ENCODE measurements at places on chromosomes 1 and 21.
A peak's percentile ranks its signal among the peaks of the same experiment; 100 is the strongest.

GRCh38 chr1:226728448-226728847 lies 10.6 kb downstream of the ITPKB start:
- DNase-seq, result no peak

GRCh38 chr1:156502391-156502893 lies 1.9 kb upstream of the MEF2D start:
- no peak for DNase-seq

DNA sequence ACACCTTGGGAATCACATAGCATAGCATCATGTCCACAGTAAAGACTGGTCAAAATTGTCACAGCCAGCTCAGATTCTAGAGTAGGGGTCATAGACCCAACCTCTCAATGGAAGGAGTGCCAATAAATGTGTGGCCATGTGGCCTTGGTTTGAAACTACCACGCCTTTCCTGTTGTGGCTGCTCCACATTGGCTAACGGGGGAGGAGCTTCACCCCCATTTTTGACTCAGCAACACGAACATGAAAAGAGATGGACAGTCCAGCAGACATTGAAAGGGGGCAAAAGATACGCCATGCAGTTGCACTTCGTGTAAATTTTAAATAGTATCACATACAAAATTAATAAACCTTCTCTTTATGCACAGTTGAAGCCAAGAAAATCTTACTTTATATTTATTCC lies 78.4 kb upstream of the HIVEP3 start:
- no peak for DNase-seq

DNA sequence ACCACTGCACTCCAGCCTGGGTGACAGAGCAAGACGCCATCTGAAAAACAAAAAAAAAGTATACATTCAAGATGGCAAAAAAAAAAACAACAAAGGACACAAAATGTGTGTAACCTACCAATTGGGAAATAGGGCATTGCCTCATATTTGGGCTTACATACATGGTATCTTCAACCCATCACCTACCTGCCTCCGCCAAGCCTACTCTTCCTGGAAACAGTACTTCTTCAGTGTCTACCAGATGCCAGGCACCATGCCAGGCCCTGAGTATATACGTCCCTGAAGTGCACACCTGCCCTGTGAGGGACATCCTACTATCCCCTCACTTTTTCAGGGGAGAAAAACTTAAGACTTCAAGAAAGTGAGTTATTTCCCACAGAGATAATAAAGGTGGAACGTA lies 160.2 kb downstream of the TOMM20 start:
- DNase-seq, result no peak

DNA sequence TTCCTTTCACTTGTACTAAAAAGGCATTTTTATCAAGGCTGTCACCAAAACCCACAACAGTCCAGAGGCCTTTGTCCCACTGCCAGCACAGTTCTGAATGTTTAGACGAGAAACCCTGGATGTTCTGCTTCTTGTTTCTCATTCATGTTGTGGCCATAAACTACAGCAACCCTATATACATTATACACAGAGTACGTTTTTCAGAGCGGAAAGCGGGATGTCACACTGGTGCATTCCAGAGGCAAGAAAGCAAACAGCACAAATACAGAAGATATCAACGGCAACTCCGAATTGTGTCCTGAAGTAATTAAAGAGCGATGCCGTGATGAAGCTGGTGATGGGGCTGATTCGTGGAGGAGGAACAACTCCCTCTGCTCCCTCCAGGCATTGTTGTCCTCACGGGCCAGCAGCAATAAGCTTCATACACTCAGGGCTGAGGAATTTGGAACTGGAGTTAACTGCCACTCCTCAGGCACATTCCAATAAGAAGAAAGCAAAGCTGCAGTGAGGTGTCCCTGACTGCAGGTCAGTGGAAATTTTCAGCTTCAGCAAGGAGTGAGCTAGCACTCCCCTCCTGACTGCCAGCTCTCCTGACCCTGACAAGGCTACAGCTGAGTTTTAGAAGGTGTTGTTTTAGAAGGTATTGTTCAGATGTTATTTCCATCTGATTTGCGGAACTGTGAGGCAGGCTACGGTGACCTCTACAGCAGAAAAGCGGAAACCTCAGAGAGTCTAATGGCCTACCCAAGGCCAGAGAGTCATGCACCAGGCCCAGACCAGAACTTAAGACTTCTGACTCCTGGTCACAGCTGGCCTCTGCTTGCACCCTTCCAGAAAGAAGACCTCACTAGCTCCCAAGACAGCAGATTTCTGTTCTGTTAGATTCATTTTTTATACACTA lies 149.0 kb downstream of the TGFBR3 start:
- no peak for DNase-seq

DNA sequence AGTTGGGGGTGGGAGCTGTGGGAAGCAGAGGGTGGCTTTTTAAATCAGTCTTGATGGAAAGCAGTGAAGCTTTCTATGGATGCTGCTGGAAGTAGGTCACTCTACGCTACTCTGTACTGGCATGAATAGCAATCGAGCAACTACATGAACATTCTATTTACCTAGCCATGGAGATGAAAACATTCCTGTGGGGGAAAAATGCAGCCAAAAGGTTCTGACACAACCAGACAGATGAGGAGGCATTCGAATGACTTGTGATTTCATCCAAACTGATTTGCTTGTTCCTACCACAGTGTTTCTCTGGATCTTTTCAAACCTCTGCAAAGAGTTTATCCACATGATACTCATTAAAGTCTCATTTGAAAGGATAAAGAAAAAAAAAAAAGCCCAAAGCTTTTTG lies 95.0 kb downstream of the ASTN1 start:
- DNase-seq, result no peak

GRCh38 chr21:26162081-26162480 lies 8.5 kb downstream of the APP start:
- no peak for DNase-seq

DNA sequence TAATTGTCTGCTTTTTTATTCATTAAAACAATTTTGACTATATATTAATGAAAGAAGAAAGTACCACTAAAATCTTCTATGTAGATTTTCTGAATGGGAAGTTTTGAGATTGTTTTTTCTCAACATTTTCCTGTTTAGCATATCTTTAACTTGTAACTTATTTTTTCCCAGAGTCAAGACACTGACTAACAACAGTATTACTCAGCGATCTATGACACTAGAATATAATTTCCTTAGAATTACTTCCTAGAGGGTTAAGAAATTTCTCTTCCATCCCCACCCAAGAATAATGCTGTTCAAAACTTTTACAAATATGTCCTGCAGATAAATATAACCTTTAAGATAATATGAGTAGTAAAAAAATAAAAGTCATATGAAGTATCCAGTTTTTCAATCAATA lies 218.2 kb upstream of the NR5A2 start:
- DNase-seq, result no peak

DNA sequence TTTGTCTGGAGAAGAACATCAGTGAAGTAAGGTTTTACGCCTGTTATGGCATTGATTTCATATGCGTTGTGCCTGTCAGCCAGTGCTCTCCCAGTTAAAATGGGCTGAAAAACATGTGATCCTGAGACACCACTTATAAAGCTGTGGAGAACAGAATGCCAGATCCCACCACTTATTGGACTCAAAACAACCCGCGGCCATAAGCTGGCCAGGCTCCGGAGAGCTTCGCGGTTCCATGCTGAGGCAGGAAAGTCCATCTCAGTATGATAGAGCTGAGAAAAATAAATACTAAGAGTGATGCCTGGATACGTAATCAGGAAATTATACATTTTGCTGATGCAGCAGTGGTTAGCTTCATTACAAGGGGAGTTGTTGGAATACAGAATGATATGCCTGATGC lies 5.1 kb downstream of the APOBEC4 start:
- no peak for DNase-seq

GRCh38 chr1:232627171-232627570 lies 2.8 kb downstream of the SIPA1L2 start:
- no peak for DNase-seq

DNA sequence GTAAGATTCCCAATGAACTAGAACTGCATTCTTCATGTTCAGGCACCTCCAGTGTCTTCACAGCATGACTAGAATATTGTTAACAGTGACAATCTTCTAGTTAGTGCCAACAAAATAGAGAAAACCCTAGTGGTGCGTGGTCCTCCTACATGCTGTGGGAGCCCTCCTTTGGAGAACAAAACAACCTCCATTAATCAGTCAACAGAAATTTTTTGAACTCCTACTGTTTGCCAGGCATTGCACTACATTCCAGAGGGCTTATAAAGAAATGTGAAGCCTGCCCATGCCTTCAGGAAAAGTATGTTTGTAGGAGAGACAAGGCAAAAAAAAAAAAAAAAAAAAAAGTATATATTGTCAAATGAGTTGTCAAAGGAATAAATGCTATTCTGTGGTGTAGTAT lies 252.7 kb downstream of the LRRC40 start:
- no peak for DNase-seq

- DNase-seq, result no peak
These were observed 148.7 kb downstream of the RUNX1 start for GRCh38 chr21:34900376-34900775.

GRCh38 chr1:207740207-207740606 lies 11.6 kb upstream of the CD46 start:
- no peak for DNase-seq

GRCh38 chr1:107609808-107610207 lies 355.2 kb downstream of the VAV3 start:
- no peak for DNase-seq

DNA sequence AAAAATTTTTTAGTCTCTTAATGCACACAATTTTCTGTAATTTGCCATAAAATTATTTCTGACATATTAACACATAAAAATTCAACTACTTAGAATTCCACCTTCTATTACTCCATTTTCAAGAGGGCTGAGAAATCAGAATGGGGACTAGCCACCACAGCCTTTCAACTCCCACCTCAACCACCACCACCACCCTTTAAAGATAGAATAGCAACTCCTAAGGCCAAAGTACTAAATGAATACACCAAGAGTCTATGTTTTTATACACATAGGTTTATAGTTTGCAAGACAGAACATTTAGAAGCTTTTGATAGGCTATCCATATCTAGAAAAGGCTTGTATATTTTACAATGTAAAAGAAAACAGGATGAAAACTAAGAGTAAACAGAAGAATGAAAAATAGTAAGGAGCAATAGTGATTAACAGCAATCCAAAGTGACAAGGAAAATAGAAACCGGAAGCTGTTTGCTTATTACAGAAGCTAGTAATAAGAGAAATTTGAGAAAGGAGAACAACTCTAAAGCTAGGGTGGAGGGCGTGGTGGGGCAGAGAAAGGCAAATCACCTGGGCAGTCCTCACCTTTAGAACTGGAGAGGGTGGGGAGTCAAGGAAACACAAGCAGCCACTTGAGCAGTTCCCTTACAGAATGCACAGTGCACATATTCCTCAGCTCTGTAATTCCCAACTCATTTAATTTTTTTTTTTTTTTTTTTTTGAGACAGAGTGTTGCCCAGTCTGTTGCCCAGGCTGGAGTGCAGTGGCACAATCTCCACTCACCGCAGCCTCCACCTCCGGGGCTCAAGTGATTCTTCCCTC lies 27.7 kb downstream of the EPS15 start:
- no peak for DNase-seq

DNA sequence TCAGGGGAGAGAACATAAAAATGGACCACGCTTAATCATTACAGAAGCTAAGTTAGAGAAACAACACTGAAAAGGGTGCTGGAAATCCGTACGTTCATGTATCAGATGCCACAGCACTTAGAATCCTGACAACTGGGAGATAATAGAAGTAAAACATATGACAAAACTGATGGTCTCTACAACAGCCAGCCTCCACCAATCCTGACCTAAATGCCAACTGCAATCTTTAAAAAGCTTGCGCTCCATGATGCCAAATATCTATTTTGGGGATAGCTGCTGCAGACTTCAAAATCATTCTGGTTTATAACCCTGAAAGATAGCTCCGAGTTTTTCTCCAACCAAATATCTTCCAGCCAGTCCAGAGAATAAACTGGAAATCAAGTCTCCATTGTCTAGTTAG lies 178.3 kb downstream of the RERE start:
- DNase-seq, result no peak

DNA sequence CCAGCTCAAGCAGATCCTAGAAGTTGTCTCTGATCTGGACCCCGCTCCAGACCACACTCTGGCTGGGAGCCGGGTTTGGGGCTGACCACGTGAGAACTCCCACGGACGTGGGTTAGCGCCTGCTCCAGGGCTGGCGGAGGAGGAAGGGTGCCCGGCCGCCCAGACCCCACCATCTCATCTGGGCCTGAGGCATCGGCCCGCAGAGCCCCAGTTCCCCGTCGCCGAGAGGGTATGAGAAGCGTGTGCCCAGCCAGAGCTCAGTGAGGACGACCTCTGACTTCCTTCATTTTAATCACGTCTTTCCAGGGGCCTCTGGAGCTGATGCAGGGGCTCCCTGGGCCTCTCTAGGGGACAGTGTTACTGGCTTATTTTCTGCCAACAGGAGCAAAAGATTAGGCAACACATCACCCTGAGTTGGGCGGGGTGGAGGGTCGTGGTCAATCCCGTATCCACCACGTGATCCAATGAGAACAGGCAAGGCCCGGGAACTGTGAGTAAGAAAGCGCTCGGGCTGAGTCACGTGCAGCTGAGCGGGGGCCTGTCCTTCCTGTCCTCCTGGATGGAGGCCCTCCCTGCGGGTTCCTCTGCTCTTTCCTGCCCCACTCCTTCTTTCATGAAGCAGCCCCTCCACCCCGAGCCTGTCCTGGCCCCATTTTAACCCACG lies 81.1 kb downstream of the SIK1 start:
- no peak for DNase-seq

GRCh38 chr1:110976089-110976488 lies 12.4 kb upstream of the LRIF1 start:
- no peak for DNase-seq

DNA sequence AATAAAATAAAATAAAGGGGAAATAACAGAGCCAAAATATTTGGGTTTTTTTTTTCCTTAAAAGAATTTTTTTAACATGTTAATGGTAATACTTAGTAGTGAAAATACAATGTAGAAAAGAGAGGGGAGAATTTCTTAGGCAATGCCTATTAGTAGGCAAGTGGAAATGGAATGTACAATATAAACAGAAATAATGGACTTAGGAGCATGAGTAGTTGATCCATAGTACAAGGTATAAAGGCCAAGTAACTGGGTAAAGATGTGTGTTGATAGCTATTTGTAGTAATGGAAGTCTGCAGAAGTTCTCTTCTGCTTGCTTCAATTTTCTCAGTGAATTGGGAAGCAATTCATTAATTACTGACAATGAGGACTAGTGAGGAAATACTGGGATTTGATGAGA lies 34.4 kb downstream of the TESK2 start:
- DNase-seq, result no peak

DNA sequence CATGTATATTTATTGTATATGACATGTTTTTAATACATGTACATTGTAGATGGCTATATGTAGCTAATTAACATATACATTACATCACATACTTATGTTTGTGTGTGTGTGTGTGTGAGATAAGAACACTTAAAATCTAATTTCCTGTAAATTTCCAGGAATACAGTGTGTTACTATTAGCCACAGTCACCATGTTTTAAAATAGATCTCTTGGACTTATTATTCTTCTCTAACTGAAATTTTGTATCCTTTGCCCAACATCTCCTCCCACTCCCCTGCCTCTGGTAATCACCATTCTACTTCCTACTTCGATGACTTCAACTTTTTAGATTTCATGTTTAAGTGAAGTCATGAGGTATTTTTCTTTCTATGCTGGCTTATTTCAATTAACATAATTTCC lies 64.8 kb downstream of the FCRL5 start:
- no peak for DNase-seq

GRCh38 chr1:15618077-15618654 lies 908 bp downstream of the DDI2 start:
- DNase-seq, result peak; percentile 61

GRCh38 chr21:34897828-34898227 lies 151.3 kb downstream of the RUNX1 start:
- no peak for DNase-seq

- DNase-seq, result no peak
These were observed 30.7 kb upstream of the RNF187 start for GRCh38 chr1:228456252-228457016.

- no peak for DNase-seq
These were observed 45.9 kb downstream of the MORN1 start for GRCh38 chr1:2345297-2346075.

Measured in GM13977 (cell line).